ENCODE measurements at places on chromosomes 13 and 19.
A peak's percentile ranks its signal among the peaks of the same experiment; 100 is the strongest.

- DNase-seq, result peak; percentile 7
These were observed 71.4 kb downstream of the MIPEP start for GRCh38 chr13:23817830-23818229.

GRCh38 chr19:48671446-48671995 lies 1.3 kb downstream of the NTN5 start:
- DNase-seq, result no peak

GRCh38 chr13:69050696-69051095 lies 1056.9 kb upstream of the ATXN8OS start:
- no peak for DNase-seq

GRCh38 chr13:44507639-44508038 lies 68.5 kb downstream of the TSC22D1 start:
- DNase-seq, result no peak

DNA sequence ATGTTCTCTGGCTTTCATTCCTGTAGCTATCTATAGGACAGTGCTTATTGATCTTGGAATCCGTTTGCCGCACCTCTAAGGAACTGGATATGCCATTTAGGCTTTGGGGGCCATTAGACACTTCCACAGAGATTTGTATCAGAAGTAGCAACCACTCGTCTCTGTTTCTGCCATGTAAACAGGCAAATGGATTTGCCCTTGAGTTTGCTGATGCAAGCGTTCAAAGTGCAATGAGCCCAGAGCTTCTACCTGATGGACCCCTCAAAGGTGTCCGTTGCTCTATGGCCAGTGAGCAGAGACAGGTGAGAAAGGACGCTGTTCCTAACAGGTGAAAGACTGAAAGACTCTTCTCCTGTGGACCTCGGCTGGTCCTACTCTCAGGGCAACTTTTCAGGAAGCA lies 302.9 kb downstream of the ZNF536 start:
- DNase-seq, result no peak

DNA sequence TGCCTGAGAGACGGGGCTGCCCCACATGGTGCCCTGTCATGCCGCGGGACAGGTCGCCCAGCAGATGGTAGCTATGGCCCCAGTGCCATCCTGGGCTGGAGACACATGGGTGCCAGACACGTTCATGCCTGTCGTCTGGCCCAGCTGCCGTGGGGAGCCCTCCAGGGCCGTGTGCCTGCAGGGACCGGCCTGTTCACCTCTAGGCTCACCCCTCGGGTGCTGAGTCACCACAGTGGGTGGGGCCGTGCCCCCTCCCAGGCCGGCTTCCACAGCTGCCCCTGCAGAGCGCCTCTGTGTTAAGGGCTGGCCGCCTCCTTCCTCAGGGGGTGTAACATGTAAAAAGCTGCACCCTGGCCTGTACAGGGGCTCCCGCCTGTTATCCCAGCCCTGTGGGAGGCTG lies 36.1 kb downstream of the CSNK1G2 start:
- DNase-seq, result no peak

GRCh38 chr19:9945319-9945966 lies 9.1 kb upstream of the OLFM2 start:
- DNase-seq, result no peak

- no peak for DNase-seq
These were observed 5.9 kb downstream of the WIZ start for GRCh38 chr19:15443838-15444237.

- DNase-seq, result no peak
These were observed 12.3 kb downstream of the FAM187B start for GRCh38 chr19:35216016-35216832.

DNA sequence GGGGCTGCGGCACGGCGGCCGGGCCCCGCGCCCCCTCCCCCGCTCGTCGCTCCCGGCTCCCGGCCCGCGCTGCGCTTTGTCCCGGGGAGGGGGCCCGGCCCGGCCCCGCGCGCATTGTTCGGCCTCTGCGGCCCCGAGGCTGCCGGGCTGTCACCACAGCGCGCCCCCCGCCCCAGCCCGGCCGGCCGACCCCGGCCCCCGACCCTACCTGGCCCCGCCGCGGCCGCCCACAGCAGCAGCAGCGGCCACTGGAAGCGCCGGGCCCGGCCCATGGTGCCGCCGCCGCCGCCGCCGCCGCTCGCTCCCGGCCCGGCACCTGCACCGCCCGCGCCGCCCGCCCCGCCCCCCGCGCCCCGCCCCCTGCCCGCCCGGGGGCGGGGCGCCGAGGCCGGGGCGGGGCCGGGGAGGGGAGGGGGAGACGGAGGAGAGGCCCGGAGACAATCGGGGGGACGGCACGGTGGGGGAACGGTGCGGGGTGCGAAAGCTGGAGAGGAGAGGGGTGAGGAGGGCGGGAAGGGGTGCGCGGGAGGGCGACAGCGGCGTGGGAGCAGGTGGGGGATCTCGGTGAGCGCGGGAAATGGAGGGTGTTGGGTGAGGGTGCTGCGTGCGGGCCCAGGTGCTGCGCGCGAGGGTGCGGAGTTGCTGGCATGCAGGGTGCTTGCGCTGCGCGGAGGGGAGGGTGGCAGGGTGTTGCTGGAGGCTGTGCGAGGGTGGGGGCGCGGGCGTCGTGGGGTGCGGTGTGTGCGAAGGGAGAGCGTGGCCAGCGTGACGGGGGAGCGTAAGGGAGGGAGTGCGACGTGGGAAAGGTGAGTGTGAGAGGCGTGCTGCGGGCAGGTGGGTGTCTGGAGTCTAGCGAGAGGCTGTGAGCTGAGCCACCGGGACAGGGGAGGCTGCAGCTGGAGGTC lies at the start of gene CADM4:
TSS of gene CADM4 (minus strand) at position 332 of the 905 bp plus-strand sequence. CDS start at position 272, 60 bp downstream.
- DNase-seq, result peak; percentile 61

- no peak for DNase-seq
These were observed at the start of gene TMEM91 for GRCh38 chr19:41376241-41376997. TMEM91 (plus strand) TSS chr19:41376533; CDS start chr19:41378310, 1,777 bp downstream.

DNA sequence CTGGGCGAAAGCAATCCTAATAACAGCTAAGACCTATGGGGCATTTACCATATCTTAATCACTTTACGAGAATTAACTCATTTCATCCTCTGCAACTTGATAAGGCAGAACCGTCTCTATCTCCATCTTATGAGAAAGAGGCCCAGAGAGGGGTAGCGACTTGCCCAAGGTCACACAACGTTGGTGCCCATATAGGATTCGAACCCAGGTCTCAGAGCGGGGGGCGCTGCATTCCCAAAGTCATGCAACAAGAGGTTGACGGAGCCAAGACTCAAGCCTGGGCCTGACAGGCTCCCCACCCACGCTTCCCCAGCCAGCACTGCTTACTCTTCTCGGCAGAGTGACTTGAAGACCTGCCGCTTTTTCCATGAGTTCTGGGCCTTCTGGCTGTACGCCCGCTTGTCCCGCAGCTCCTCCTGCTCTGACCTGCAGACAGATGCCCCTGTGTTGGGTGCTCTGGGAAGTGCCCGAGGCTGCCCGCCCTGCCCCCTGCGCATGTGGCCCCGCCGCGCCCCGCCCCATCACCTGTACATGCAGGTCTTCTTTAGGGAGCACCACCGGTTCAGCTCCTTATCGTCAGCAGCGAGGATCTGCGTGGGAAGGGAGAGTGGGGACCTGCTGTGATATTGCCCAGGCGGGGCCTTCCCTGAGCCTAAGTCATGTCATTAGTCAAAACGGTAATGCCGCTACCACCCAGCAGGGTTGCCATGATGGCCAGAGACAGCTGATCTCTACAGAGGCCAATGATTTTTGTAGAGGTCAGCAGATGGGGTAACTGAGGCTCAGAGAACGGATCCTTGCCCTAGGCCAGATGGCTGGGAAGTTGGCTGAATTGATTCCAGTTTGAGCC lies 10.8 kb downstream of the KRI1 start:
- no peak for DNase-seq

GRCh38 chr13:26708007-26708297 lies 52.6 kb downstream of the GPR12 start:
- DNase-seq, result no peak

GRCh38 chr19:15358918-15359317 lies 20.7 kb downstream of the AKAP8 start:
- DNase-seq, result no peak

DNA sequence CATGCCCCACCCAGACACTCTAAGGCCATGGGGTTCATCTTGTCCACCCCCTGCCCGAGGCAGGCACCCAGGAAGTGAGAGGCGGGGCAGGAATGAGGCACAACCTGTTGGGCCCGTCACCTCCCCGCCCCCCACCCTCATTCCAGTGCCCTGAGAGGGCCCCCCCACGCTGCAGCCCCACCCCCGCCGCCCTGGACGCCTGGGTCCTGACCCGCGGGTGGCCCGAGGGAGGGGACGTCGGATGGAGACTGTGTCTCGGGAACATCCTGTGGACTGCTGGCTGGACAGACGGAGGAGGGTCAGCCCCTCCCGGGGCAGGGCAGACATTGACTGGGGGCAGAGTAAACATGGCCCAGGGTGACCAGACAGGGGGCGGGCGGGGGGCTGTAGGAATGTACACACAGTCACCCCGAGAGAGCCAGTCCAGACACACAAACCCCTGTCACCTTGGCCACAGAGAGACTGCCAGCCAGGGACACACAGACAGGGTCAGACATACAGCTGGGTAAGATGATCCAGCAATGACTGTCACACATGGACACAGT lies 7.4 kb upstream of the JUNB start:
- DNase-seq, result peak; percentile 41

DNA sequence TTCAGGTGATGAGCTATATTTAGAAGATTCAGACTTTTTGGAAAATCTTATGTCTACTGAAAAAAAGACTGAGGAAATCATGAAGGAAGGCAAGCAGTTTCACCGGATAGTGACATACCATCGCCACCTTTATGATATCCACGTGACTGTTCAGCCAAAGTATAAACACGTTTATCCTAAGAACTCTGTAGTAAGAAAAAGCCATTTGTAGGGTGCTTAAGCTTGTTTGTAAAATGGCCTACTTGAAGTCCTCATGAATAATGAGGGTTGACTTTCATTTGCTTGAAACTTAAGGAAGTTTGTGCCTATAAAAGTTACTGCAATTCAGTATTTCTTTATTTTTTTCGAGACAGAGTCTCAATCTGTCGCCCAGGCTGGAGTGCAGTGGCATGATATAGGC lies 7.8 kb upstream of the TDRD12 start:
- no peak for DNase-seq

DNA sequence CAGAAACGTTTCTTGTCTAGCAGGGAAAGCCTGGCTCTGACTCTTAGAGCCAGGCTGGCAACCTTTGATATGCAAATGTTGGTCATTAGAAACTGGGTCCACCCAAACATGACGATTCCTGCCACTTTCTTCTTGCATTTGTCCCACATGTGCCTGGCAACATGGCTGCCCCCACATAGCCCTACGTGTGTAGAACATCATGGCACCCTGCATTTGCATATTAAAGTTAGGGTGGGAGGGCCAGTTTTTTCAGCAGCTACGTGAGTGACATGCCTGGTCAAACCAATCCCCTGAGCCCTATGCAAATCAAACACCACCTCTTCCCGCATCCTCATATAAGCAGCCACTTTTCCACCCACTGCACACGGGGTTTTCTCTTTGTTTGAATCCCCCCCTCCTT lies 95.0 kb downstream of the LIG4 start:
- DNase-seq, result no peak

GRCh38 chr19:35164418-35164817 lies 9.9 kb downstream of the FXYD5 start:
- DNase-seq, result no peak

- no peak for DNase-seq
These were observed 251.2 kb upstream of the SGCG start for GRCh38 chr13:22929381-22930126.

GRCh38 chr13:34153428-34154180 lies 335.7 kb downstream of the RFC3 start:
- DNase-seq, result no peak

DNA sequence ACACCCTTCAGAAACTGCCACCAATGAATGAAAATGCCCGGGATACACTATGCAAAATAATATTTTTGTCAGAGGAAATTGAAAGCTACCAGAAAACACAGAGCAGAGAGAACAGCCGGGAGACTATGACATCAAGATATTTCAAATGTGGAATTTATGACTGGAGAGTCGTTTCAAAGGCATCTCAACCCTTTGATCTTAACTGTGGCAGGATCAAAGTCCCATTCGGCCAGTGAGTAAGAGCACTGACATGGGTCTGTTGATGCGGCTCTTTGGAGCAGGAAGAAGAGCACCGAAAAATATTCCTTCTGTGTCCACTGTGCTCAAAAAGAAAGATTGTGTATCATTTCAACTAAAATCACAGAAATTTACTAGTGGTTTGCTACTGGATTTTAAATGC lies 201.9 kb downstream of the RFC3 start:
- DNase-seq, result no peak

- DNase-seq, result no peak
These were observed 150.3 kb downstream of the KATNAL1 start for GRCh38 chr13:30156826-30157615.

Measured in CD4-positive, alpha-beta T cell treated with Interleukin-12 subunit alpha and Interleukin-12 subunit beta, for 1 hour (primary cell).